Uterus (tissue), 4 donors: ENCODE measurements at places on chromosomes 12 and 14.

DNA sequence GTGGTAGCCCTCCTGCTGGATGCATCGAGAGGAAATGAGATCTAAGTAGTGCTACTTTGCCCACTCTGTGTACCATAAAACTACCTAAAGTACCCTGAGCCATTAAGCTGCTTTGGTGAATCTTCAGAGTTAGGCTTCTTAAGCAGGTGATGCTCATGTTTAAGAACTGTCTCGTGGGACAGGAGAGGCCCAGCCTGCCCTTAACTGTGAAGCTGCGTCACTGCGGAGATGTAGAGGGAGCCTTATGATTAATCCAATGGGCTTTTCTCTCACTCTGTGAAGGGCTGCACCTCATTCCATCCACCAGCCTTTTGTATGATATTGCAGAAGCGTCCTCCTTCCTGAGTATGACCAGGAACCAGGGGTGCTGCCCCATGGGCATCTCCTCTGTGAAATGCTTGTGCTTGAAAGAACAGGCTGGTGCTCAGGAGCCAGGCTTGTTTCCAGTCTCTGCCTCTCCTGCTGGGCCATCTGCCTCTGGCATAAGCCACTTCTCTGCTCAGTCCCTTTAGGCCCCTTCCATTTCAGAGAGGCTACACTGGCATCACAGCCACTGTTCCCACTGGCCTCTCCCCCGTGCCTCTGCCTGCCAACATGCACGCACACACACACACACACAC, 6.8 kb upstream of the CCDC177 start:
- no peak for DNase-seq

DNA sequence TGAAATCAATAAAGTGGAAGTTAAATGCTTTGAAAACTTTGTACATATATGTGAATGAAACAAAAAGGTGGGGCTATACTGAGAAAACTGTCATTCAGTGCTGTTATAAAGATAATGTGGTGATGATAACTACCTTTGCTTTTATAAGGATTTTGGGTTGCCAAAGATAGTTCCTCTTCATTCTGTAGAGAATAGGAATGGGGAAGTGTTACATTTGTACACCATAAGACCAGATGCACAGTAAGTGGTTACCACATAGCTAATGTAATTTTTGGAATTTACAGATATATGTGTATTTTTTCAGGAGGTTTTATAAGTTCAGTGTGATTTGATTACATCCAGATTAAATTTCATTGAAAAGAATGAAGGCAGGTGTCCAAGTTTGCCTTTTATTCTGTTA, 18.1 kb downstream of the RAB21 start:
- no peak for DNase-seq

GRCh38 chr14:20435582-20436362, at the start of gene KLHL33:
TSS of gene KLHL33 (minus strand) at chr14:20436166. CDS start at chr14:20435811, 355 bp downstream.
- DNase-seq = no peak

DNA sequence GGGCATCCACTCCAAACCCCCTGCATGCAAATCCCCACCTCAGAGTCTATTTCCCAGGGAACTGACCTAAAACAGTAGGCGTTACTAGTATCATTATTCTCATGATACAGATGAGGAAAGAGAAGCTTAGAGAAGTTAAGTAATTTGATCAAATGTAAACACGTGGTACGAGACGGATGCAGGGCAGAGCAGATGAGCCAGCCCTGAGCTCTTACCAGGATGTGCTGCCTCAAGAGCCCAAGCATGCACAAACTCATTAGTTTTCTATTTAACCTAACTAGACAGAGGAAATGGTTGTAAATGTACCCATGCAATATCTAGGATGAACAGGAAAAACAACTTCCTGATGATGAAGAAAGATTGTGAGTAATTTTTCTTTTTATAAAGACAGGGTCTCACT, 173.3 kb upstream of the RASSF8 start:
- DNase-seq = no peak

- DNase-seq = no peak
Measured at GRCh38 chr14:34035177-34035933, 84.5 kb upstream of the EGLN3 start.

DNA sequence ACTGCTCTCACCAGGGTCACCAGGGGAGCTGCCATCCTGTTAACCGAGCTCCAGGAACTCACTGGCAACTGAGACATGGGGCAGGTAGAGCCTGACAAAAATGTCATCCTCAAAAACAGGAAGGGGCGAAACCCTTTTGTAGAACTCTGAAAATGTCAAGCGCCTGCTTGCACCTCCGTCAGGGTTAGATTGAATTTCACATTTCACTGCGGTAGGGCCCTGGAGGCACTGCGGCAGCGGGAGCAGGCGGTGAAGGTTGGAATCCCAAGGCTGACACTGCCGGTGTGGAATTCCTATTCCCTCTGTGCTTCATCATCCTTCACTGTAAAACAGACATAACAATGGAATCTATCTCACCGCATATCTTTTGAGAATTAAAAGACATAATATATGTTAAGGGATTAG, 142.8 kb upstream of the TMCC3 start:
- DNase-seq = no peak

GRCh38 chr14:30227876-30228275, 300.2 kb upstream of the PRKD1 start:
- peak; percentile 41 for DNase-seq

DNA sequence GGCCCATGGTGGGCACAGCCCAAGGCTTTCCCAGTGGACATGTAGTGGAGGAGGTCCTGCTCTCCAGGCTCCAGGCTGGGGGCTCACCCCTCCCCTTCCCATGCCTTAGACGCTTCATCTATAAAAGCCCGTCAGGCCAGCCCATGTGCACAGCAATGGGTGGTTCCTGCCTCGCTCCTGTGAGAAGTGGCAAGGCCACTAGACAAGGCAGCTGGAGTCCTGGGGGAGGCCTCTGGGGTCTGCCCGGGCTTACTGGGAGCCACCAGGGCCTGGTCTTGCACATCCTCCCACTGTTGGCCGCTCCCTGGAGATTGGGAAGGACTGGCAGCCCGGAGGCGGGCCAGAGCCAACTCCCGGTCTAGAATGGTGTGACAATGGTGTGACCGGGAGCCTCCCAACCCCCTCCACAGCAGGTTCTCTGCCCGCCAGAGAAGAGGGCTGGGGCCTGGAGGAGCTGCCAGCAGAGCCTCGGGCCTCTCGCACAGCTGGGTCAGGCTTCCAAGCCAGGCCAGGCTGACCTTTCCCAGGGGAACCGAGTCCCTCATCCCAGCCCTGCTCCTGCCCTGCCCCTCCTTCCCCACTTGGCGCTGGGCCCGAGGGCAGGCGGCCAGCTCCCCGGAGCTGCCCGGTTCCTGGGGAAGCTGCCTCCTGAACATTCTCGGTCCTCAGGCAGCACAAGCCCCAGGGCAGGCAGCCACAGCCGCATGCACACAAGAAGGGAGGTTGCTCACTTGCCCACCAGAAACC, 97.9 kb downstream of the RFLNA start:
- peak; percentile 93 for DNase-seq

GRCh38 chr14:68937471-68938270, 41.4 kb downstream of the ACTN1 start:
- peak; percentile 67 for DNase-seq

- DNase-seq = no peak
Measured at GRCh38 chr12:38501991-38502390, 185.4 kb downstream of the ALG10B start.

DNA sequence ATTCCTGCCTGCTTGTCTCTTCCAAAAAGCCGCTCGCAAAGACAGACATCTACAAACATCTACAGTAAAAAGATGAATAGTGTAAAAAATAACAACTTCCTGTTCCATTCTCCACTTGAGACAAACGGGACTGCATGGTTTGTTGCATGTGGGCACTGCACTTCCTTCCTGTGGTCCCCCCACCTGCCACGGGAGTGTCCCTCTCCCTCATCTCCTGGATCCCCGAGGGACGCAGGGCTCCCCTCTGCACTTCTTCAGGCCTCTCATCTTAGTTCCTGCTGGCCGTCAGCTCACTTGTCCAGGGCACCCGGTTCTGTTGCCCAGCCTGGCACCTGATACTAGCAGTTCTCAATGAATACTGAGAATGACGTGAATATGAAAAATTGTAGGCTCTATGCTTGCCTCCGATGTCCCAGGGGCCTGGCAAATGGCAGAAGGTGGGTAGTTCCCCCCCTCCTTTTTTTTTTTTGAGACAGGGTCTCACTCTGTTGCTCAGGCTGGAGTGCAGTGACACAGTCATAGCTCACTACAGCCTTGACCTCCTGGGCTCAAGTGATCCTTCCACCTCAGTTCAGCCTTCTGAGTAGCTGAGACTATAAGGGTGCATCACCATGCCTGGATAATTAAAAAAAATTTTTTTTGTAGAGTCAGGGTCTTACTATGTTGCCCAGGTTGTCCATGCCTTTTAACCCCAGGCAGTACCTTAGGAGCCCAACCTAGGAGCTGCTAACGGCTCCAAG, 3.5 kb upstream of the KLC1 start:
- DNase-seq = no peak
